ENCODE measurements at places on chromosomes 7 and 10.

- DNase-seq = no peak
Measured at GRCh38 chr10:132417957-132418441, 21.0 kb downstream of the PWWP2B start.

DNA sequence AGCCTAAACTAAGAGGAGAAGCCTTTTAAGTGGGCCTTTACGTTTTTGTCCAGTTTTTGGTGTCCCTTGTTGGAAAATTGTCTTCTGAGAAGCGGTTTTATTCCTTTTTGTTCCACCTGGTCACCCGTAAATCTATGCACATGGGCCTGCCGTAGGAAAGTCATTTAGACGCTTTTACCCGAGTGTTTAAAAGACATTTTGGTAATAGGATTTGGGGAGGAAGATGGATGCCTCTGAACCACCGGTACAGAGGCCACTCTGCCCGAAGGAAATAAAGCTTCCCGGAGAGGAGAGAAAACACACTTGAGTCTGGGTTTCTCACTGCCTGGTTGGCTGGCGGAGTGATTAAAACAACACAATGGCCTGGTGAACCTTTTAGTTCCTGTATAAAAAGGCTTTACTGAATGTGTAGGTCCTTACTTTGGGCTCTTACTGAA is 760 bp downstream of the THNSL1 start:
- no peak for DNase-seq

DNA sequence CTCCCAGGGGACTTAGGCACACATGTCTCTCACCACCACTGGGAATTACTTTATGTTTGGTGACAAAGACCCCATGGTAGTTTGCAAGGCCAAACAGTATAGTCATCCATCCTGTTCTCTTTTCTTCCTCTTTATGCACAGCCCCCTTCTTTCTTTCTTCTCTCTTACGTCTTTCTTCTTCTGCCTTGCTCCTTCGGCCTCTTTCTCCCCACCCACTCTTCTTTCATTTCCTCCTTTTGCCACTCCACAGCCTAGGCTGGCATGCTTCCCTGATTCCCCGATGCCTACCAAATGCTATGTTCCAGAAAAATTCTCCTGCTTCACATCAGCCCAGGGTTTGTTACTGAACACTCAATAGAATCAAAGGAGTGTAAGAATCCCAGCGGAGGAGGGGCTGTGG is 62.4 kb upstream of the MKLN1 start:
- DNase-seq = no peak

DNA sequence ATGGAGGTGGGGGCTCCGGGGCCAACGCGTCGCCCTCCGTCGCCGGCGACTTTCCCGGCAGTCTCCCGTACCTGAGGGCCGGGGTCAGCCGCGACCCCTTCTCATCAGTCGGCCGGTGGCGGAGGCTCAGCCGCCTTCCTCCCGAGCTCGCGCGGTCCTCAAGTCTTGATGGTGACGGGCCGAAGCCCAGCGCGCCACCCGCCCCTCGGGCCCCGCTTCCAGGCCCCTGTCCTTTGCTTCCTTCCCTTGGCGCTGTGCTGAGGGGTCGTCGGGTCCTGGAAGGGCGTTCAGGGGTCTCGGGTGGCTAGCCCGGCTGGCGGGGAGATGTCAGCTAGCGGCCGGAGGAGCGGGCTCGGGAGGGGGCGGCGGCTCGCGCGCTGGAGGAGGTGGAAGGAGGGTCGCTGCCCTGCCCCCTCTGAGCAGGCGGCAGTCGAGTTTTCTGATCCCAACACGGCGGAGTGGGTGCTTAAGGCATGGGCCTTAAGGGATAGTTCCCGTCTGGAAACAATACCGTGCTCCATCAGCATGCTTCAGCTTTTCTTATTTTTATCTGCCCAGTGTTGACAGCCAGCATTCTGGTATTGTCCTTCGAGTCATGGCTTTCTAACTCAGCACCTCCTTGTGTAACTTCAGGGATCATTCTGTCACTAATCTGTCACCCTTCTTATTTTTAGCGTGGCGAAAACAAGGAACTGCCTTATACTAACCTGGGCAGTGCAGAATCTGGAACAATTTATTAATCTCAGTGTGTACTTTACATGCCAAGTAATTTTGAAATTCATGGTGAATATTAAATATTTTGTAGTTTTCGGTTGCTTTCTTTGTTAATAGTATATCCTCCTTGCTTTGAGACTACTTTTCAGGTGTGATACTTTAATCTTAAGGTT is 748 bp downstream of the PHTF2 start:
- no peak for DNase-seq

DNA sequence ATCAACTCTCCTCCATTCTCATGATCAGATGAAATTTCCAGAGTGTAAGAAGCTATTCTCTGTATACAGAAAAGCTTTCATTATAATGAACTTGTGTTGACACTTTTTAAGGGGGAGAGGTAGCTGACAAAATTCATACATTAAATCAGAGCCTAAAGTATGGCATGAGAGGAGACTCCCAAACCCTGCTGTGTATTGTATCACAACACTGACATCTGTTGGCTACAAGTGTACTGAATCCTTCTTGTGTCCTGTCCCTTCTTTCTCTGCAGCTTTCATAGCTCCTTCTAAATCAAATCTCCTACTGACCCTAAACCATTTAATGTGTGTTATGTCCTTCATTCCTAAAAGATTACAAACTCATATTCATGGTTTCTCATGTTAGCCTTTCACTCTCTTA is 70.9 kb downstream of the GCC1 start:
- no peak for DNase-seq

DNA sequence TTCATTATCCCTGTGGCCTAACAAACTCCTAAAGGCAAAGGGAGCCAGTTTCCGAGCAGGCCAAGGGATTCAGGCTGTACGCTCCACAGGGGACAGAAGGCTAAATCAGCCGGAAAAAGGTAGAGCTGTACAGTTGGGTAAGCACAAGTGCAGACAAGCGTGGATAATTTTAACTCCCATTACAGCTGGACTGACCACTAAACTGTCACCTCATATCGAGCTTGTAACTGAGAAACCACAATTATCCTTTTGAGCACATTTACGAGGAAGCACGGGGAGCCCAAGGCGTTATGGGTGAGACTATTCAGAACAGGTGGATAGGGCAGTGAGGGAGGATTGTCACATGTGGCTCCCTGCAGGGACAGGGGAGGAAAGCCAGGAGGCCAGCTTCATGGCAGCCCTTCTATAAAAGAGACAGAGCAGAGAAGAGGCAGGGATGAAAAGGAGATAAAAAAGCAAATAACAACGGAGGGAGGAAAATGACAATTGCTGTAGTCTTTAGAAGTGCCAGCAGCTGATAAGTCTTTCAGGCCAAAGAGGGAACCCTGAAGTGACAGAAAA is 288.0 kb downstream of the FGFR2 start:
- DNase-seq = no peak

- no peak for DNase-seq
Measured at GRCh38 chr7:94679358-94679757, 23.4 kb upstream of the SGCE start.

- DNase-seq = no peak
Measured at GRCh38 chr7:158676906-158677305, 27.7 kb downstream of the NCAPG2 start.

- DNase-seq = no peak
Measured at GRCh38 chr7:70693686-70694433, 438.1 kb upstream of the GALNT17 start.
